Fibroblast of skin of left biceps (primary cell): ENCODE measurements at places on chromosomes 7 and 10.
A peak's percentile ranks its signal among the peaks of the same experiment; 100 is the strongest.

- DNase-seq, result no peak
Observed at GRCh38 chr10:6408799-6409198, 171.3 kb downstream of the PRKCQ start.

GRCh38 chr7:148747274-148747673 lies 48.6 kb downstream of the CUL1 start:
- no peak for DNase-seq

DNA sequence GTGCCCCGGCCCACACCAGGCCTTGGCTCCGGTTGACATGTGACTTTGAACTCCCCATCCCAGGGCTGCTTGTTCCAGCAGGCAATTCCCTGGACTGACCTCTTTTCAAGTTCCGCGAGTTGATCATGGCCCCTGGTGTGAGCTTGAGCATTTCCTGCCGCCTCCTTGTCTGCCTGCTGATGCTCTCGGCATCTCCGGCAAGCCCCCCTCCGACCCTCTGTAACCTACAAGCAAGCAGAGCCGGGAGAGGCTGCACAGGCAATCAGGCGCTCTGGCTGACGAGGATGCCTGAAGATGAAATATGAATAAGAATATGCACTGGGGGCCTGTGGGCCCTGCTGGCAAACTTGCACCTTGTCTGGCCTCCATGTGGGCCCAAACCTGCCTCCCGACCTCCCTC lies 304.9 kb upstream of the MKI67 start:
- no peak for DNase-seq

DNA sequence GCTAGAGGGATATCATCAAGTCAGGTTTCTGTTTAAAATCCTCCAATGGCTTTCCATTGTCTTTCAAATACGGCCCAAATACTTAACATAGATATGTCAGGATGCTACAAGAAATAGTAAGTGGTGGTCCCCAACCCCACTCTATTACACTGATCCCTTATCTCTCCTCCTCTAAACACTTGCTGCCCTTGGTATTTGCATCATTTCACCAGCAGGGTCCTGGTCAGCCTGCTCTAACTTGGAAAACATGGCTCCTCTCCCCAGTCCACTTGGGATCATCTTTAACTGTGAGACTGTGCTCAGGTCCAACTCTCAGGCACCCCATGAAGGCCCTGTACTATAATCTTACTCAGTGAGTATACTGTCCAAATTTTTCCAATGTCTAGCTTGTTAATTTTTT lies 53.8 kb upstream of the GSAP start:
- DNase-seq, result no peak

DNA sequence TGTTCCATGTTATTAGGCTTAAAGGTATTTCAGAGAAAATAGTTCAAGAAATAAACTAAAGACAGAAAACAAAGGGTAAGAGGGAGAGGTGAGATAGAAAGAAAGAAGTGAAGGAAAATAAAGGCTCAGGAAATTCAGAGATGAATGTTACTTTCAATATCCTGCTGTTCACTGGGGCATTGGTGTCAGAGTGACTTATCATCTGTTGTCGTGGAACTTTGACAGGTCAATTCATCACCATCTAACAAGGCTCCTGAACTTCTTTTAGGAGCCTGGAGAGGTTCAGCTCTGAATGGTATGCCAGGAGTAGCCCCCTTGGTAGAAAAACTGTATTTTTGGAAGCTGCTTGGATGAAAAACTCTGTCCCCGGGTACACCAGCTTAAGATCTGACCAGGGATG lies 100.1 kb downstream of the KLF6 start:
- no peak for DNase-seq

DNA sequence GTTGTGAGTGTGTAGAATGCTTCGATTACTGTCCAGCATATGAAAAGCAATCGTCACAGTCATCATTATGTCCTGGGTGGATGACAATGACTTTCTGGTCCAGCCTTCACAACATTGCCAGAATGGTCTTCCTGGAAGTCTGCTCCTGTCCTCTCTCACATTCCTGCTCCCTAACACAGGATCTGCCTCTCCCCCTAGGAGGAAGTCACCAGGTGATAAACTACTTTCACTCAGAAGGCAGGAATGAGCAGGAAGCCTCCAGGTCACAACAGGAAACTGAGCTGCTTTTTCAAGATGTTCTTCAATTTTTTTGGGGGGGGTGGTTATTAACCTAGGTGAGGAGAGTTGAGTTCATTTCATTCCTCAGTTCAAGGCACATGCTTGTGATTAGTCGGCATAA lies 13.6 kb upstream of the GPNMB start:
- no peak for DNase-seq

GRCh38 chr7:89849052-89849451 lies 305.2 kb upstream of the STEAP1 start:
- DNase-seq, result no peak

- no peak for DNase-seq
Observed at GRCh38 chr7:8143151-8143874, 118.7 kb downstream of the ICA1 start.

- DNase-seq, result peak; percentile 78
Observed at GRCh38 chr10:62093863-62094291, 174.8 kb downstream of the RTKN2 start.

- no peak for DNase-seq
Observed at GRCh38 chr7:17622451-17622850, 317.8 kb downstream of the SNX13 start.
